ENCODE measurements at places on chromosomes 16 and 17.

DNA sequence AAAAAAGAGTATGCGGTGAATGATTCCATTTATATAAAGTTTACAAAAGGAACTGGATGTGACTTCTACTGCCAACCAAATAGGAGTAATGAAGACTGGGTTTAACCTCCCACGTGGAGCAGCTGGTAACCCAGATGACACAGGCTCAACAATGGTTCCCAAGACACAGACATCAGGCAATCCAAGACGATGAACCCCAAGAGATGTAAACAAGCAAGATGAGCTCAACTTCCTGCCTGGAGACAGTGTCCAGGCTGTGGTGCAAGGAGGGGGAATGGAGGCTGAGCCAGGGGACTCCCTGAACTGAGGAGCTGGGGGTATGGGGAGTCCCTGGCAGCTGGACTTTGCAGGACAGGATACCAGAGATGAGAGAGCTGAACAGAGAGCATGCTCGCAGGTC lies 104.7 kb downstream of the LITAF start:
- DNase-seq = no peak

DNA sequence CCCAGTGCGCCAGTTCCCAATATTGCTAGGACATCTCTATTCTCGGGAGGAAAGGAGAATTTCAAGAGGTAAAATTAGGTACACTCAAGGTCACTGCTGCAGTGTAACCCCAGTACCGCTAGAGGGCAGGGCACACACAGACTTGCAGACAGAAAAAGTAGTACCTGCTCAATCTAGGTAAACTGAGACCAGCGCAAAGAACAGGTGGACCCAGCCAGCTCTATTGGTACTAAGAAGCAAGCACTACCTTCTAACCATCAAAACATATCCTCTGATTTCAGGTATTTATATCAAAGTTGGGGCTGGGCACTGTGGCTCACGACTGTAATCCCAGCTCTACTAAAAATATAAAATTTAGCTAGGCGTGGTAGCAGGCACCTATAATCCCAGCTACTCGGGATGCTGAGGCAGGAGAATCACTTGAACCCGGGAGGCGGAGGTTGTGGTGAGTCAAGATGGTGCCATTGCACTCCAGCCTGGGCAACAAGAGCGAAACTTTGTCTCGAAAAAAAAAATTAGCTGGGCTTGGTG lies 3.6 kb upstream of the WDR81 start:
- no peak for DNase-seq

GRCh38 chr17:28741358-28742349 lies 2.2 kb upstream of the TRAF4 start:
- no peak for DNase-seq

DNA sequence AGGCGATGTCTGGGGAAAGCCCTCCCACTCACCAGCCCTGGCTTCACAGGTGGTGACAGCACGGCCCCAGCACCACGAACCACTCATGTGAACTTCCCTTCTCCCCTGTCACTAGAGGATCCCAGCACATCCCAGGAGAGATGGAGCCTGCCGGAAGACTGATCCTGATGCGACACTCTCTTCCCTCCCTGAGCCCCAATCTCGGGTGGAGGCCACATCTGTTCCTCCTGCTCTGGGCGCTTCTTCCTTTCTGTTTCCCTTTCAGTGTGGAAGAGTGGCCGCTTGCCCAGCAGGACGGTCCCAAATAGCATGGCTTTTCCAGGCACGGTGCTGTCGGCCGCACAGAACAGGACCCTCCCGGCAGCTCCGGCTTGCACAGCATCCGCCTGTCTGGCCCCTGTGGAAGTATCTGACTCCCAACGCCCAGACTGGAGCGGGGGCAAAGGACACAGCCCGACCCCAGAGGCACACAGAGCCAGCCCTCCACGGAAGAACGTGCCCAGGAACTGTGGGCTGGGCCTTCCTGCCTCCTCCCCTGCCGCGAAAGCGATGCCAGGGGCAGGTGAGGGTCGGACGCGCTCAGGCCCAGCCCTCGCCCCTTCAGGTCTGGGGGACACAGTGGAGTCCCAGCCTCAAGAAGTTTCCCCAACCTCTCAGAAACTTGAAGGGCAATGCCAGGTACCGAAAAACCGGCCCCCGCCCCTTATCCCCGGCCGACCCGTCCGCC lies 37.6 kb downstream of the CBFA2T3 start:
- DNase-seq = no peak

DNA sequence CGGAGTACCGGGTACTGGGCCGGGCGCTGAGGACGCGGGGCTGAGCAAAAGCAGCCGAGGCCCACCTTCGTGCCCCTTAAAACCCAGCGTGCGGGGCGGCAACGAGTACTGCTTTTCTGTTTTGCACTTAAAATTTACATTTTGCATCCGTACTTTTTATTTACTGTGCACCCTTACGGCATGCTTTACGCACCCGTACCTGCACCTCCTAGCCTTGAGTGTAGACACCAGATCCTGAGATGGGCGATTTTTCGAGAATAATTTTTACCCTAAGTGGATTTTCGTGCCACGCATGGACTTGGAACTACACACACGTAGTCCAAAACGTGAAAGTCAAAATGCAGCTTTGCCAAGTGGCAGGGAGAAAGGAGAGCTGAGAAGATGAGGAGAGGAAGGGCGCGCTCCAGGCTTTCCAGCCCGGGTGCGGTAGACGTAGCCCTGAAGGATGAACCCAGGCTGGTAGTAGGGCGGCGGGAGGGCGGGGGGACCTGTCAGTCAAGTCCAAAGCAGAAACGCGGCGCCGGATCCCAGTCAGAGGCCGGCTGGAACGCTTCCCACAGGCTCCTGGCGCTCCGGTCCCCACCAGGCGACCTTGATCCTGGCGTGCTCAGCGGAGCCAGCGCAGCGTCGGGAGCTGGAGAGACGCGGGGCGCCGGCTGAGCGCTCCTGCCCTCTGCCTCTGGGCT lies 1.2 kb upstream of the CBLN1 start:
- no peak for DNase-seq

GRCh38 chr17:16122697-16123434 lies 92.5 kb downstream of the NCOR1 start:
- no peak for DNase-seq

DNA sequence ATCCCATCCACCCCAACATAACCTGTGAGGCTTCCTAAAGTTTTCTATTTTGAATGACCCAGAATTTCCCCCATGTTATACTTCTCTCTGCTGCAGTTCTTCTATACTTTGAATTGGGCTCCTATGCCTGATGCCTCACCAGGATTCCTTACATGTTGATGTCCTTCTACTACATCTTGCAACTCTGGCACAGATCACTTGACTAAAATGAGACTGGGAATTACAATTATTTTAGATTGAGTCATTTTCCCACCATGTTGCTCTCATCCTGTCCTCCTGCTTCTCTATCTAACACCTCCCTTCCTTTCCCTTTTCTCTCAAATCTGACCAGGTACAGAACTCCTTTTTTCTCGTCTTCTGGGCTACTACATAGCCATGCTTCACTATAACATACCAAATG lies 314.0 kb upstream of the KCNJ16 start:
- DNase-seq = no peak

GRCh38 chr17:82977606-82978005 lies 101.8 kb upstream of the METRNL start:
- DNase-seq = no peak

DNA sequence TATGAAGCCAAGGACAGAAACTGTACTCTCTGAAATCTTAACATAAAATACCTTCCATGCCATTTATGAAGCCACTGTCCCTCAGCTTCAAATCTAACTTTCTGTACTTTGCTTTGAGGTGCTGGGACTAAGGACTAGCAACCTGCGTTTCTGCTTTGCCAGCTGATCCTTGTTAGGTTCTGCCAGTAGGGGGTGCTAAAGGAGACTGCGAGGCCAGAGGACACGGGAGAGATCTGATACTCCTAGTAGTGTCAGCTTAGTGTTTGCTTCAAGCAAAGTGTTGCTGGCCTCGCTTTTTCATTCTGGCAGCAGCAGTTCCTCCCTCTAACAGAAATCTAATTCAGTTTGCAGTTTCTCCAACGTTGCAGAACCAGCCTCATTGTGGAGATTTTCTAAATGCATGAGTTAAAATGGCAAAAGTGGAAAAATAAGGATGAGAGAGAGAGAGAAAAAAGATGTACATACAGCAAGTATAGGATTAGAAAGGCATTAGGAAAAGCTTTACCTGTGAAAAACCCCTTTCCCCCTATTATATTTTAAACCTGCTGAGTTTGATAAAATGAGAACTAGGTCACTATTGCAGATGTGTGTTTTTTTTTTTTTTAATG lies 297.5 kb downstream of the CA10 start:
- no peak for DNase-seq

- DNase-seq = no peak
Measured at GRCh38 chr17:74635418-74635817, 11.9 kb upstream of the CD300E start.

DNA sequence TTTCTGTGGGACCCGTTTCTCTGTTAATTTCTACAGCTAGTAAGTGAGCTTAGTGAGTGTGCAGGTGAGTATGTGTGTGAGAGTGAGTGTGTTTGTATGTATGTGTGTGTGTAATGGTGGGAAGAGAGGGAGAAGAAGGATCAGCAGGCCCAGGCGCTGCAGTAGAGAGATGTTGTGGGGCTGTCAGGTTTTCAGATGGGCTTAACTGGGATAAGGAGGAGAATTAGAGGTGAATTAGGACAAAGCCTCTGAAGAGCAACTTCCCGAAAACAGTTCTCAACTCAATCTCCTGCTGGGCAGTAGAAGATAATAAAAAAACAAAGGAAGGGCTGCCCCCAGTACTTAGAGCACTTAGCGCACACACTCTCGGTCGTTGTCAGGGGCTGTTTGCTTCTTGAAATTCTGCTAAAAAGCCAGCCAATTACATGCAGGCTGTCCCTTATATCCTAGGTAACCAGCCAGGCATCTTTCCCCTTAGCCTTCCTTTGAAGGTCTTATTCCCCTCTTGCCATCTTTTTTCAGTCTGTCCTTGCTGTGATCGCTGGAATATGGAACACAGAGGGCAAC lies 63.4 kb downstream of the CLEC16A start:
- DNase-seq = no peak

DNA sequence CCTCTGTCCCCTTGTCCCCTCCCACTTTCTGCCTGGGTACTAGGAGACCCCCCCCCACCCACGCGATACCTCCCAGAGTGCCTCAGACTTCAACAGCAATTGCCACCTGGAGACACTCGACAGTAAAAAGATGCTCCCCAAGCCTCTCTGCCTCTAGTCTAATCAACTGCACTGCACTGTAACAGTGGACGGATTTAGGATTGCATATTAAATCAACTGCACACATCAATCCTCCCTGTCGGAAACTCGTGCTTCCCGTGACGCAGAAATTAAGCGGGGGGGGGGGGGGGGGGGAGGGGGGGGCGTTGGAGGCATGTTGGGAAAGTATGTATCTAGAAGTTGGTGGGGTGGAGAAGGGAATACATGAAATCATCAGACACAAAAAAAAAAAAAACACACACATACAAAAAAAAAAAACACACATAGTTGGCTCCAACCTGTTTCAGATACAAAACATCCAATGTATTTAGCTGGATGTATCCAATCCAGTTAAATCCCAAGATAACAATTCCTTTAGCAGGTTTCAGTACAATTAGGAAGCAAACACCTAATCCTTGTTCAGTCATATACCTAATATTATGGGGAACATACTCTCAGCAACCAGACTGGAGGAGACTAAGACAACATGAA lies 29.7 kb downstream of the FAM222B start:
- DNase-seq = no peak

DNA sequence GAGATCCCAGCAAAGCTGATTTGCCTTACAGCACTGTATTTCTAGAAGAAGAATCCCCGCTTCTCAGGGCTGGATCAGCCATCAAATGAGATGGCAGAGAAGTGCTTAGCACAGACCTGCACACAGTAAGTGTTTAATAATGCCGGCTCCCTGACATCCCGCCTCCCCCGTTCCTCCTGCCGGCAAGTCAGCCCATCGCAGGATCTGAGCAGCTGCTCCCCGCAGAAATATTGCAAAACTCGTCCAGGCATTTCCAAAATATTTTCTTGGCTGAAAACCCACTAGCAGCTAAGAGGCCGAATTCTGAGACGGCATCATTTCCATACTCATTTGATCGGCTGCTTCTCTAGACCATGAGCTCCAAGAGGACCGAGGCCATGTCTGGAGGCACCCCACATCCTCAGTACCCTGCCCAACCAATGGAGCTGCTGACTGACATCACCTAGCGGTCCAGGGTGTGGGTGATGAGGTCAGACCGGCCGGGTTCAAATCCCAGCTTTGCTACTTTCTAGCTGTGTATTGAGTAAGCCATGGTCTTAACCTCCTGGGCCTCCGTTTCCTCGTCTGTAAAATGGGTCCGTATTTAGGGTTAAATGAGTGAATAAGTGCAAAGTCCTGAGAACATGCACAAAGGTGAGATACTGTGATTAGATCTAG lies 251.5 kb downstream of the KATNIP start:
- DNase-seq = no peak

- DNase-seq = no peak
Measured at GRCh38 chr17:73575470-73576221, 68.6 kb downstream of the SDK2 start.

- DNase-seq = no peak
Measured at GRCh38 chr16:19316846-19317245, 31.3 kb downstream of the CLEC19A start.

- DNase-seq = no peak
Measured at GRCh38 chr17:82780971-82781893, 29.4 kb downstream of the TBCD start.

DNA sequence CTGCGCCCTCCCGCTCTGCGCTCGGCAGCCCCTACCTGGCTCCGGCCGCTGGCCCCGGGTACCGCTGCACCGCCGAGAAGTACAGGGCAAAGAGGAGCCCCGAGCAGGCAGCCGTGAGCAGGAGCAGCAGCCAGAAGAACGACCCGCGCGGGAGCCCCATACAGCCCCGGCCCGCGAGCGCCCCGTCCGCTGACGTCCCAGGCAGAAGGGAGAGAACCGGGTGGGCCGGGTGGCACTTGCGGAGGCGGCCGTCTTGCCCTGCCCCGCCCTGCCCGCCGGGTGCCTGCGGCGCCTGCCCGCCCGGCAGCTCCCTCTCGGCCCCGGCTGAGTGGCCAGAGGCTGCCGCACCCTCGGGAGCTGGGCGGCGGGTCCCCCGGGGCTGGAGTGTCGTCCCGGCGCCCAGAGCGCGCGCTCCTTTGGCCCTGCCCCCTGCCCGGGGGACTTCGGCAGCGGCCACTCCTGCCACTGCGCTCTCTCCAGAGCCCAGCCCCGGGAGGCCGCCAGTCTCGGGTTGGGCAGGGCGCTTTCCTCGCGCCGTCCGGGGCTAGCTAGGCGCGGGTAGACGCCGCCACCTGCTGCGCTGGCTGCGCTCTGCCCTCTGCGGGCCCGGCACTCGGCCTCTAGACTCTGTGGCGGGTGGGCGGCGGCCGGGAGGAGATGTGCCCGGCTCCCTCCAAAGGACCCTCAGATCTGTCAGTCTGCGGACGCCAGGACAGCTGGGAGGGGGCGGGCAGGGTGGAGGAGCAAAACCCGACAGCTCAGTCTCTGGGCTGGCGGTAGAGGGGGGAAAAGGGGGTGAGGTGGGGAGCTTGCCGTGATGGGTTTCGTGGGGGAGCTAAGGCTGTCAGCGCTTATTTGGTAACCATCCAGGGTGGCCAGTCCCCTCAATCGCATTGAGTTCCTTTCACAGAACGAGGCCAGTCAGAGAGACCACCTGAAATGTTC lies at the start of gene ST6GALNAC2:
ST6GALNAC2 (minus strand) TSS at position 212 of the 945 bp plus-strand sequence; CDS start at position 160, 52 bp downstream.
- no peak for DNase-seq

- DNase-seq = peak; percentile 39
Measured at GRCh38 chr17:80720610-80721577, 176.3 kb downstream of the RPTOR start.
